NCI-H2081 treated with DMSO at 0.1 percent for 48 hours (cell line): ENCODE measurements at places on chromosomes 2 and 18.

DNA sequence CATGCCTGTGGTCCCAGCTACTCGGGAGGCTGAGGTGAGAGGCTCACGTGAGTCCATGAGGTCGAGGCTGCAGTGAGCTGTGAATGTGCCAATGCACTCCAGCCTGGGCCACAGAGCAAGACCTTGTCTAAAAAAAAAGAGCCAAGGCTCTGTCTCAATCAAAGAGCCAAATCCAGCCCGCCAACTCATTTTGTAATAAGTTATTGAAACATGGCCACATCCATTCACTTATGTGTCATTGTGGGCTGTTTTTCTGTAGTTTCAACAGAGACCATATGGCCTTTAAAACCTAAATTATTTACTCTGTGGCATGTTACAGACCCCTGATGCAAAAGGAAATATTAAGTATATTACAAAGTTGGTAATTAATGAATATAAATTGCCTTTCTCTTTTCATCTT is 60.8 kb downstream of the GPR39 start:
- DNase-seq = no peak

DNA sequence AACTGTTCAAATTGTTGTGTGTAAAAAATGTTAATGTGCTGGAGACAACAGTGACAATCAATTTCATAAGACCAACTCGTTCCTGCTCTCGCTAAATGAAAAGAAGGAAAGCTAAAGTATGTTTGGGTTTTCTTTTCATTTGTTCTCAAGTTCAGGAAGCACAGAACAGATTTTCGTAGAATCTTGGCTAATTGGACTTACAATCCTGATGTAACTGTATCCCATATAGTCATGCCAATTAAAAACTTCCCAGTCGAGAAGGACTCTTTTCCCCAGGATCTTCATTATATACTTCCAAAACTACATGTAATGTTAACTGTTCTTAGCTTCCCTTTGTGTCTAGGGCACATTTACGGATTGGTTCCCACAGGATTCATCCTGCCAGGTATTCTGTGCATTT is 135.4 kb upstream of the ITGB6 start:
- no peak for DNase-seq

DNA sequence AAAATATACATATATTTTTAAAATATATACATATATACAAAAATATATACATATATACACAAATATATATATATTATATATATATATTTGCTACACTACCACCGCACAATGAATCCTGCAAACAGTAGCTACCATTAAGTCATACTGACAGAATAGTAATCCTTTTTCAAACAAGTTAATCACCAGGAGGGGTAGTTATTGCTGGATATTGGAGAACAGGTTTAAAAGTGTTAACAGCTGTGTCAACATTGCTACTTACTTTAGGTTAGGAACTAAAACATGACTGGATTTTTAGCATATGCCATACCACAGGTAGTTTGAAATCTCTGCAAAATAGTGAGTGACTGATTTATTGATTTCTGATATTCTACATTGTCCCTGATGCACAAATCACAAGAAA is 529.1 kb upstream of the CDH7 start:
- peak; percentile 85 for DNase-seq

GRCh38 chr18:13735681-13736080 is 9.2 kb downstream of the RNMT start:
- no peak for DNase-seq

- DNase-seq = no peak
Measured at GRCh38 chr18:21741562-21742314, 1.1 kb downstream of the MIB1 start.

DNA sequence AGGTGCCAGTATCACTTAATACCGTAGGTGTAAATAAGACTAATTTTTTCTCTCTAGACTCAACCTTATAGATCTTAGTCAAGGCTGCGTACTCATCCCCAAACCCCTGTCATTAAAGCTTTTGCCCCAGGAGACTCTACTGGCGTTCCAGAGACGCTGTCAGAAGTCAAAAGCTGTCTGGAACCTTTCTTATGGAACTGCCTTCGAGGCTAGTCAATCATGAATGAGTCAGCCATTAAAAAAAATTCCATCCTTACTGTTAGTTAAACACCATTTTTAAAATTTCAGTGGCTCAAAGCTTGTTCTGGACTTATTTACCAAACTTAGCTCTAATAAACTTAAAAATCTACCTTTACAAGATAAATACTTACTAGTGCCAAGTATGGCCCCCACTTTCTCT is 52.1 kb downstream of the SPRED2 start:
- no peak for DNase-seq

DNA sequence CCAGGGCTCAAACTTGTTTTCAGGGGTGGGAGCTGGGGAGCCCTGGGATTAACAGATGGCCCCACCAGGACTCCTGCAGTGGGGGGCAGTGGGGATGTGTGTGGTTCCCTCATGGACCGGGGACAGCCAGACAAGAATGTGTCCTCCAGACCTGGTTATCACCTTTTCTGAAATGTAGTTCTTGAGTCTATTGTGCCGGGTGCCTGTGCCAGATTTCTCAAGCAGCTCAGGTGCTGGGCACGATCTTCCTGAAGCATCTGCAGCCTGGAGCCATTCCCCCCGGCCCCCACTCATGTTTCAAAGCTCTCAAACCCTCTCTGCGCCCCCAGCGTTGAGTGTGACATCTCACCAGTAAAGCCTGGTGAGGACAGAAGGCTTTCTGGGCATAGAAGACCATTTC is 48.4 kb upstream of the HAAO start:
- no peak for DNase-seq

DNA sequence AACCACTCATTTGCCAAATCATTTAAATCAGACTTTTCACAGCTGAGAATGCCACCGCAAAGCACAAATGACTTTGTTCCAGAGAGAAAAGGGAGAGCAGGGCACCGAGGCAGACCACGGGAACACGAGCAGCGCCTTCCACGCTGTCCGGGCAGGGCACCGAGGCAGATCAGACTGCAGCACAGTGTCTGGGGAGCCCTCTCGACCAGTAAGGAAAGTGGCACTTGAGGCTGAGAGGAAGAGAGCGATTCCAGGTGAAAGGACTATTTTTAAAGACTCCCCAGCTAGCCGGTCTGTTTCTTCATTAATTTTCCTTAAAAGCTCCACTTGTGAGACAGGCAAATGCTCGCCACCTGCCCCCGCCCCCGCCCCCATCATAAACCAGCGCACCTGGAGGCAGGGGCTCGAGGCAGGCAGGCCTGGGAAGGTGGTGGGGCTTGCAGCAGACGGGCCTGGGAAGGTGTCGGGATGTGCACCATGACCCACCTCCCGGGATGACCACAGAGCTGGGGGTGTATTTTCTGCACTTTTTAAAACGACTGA is 80.9 kb upstream of the CTDP1 start:
- no peak for DNase-seq

GRCh38 chr2:131027566-131028528 is 65.4 kb downstream of the FAM168B start:
- no peak for DNase-seq

DNA sequence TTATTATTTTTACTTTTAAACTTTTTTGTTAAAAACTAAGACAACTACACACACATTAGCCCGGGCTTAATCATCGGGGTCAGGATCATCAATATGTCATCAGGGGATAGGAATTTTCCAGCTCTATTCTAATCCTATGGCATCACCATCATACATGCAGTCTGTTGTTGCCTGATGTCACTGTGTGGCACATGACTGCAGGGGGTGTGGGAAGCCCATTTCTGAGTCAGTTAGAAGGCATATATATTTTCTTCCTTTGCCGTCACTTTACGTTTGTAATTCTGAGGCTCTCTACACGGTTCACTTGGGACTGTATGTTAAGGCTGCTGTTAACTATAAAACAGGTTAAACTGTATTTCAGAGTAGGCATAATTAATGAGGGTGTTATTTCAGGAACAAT is 144.4 kb upstream of the ITGA6 start:
- no peak for DNase-seq

DNA sequence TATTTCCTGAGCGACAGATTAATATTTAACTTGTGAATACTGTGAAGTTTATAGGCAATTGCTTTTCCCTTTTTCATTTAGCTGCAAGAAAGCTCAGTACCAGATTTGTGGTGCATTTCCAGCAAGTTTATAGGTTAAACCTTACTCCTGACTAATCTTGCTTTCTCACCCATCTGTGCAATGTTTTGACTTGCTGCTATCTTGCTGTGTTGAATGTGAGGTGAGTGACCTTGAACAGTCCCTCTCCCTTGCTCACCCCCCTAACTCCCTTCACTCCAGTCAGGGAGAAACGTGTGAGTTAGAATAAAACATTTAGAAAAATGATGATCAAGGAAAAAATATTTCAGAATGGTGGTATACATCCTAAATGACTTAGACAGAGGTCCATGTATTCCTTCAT is 39.8 kb upstream of the PARD3B start:
- no peak for DNase-seq
